ENCODE measurements at places on chromosomes 4 and X. TPM values are rescaled to one million over a fixed set of nuclear protein-coding genes. Genes with fewer than 3 reads are reported as not detected.

Gene SYTL5
- not detected for total RNA-seq

Gene IL2
- total RNA-seq, result not detected

Gene WAS
- not detected for total RNA-seq

Gene ATP5ME
- 64.3 TPM for total RNA-seq

Gene NAP1L3
- 1.8 TPM for total RNA-seq

Gene CFP
- total RNA-seq, result 0.18 TPM

Gene BRS3
- not detected for total RNA-seq

Gene MAMLD1
- 3.6 TPM for total RNA-seq

Gene F9
- total RNA-seq, result not detected

Gene PNMA3
- 0.32 TPM for total RNA-seq

Gene GPR82
- not detected for total RNA-seq

Gene PCDH10
- total RNA-seq, result 3.6 TPM

Gene HMX1
- total RNA-seq, result not detected

Gene TCEAL6
- not detected for total RNA-seq

Gene IBSP
- total RNA-seq, result not detected

Gene ZFP42
- total RNA-seq, result not detected

Gene PDHA2
- not detected for total RNA-seq

Gene FGFR3
- total RNA-seq, result 1.8 TPM

Gene FGG
- not detected for total RNA-seq

Gene KLHL2
- 5.5 TPM for total RNA-seq

Gene LUZP4
- total RNA-seq, result not detected

Gene ADAM29
- total RNA-seq, result not detected

Gene ARMCX6
- total RNA-seq, result 38.4 TPM

Gene ZMAT1
- not detected for total RNA-seq

Gene TNIP3
- total RNA-seq, result 0.81 TPM

Gene MND1
- total RNA-seq, result 2.3 TPM

Gene ESX1
- not detected for total RNA-seq

Gene CBLL2
- not detected for total RNA-seq

All from cardiac atrium fibroblast (primary cell).